ENCODE measurements at places on chromosomes 16 and 17.

DNA sequence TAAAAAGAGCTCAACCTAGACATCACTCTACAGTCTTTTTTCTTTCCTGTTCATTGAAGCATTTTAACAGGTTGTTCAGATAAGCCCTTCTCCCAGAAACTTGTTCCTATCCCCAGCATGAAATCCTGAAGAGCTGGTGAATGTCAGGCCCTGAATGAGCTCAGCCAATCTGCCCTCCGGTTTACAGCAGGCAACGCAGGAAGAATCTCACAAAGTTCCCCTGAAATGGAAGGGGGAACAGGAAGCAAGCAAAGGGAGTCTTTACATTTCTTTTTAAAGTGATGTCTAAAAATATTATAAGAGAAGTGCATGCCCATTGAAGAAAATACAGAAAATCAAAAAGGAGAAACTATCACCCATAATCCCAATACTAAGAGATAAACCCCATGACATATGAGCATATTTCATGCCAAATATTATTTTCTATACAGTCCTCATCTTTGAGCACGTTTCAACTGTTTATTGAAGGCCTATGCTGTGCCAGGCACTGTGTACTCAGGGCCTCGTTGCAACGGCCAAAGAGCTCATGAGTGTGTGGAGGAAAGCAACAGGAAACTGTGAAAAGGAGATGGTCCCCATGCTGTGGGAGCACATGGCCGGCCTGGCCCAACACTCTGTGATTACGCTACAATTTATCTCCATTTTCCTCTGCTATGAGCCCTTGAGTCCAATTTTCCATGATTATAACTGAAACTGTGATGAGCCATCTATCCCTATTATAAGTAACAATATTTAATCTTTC, 5.7 kb downstream of the TK2 start:
- no peak for DNase-seq

DNA sequence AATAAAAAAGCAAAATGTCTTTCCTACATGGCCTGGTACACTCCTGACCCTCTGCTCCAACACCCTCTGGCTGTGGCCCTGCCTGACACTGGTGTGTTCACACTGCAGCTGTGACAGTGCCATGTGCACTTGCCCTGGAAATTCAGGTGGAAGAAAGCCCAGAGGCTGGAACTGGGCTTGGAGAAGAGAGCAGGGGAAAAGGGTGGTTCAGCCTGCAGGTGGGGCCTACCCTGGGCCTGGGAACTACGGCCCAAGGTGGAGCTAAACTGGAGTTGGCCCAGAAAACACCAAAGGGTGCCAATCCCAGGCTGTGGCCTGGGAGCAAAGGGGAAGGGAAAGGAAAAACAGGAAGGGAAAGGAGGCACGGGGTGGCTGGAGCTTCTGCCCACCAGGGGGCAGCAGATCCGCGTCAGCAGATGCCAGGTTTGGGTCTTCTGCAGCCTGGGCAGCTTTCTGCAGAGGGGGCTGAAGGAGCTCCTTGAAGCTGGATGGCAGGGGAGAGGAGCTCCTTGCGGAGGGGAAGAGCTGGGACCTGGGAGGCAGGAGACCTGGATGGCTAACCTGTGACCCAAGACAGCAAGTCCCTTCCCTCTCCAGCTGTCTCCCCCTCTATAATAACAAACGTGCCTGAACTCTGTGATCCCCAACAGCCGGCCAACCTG, 15.4 kb upstream of the CTCF start:
- no peak for DNase-seq

DNA sequence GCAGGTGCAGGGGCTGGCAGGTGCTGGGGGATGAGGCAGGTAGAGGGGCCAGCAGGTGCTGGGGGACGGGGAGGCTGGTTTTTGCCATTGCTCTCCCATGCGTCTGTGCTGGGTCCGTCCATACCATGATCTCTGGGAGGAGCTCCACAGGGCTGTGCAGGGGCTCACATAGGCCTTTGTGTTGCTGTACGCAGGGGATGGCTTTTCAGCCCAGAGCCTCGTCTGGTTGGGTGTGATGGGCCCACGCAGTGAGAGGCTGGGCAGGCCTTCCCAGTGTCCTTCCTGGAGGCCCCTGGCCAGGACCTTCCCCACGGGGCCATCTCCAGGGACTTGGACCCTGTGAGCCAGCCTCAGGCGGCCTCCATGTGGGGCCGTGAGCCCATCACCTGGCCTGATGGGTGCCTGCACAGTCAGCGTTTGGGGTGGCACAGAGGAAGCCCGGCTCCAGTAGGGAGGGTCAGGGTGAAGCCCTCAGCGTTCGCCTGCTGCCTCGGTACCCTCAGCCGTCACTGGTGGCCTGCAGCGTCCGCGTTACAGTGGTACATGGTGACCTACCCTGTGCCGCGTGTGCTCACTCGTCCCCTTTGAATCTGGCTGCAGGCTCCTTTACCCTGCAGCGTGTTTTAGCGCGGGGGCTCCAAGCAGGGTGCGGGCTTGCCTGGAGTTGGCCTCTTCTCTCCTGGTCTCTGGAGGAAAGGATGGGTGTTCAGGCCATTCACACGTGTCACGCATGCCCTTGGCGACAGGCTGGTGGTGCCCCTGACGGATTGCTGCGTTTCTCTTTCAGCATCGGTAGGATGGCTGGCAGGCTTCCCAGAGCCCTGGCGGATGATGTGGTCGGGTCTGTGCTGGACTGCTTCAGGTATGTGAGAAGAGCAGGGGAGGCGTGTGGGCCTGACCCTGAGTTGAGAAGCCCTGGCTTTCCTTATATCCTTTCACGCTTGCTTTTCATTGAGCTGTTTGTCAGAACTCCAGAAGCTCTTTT, 30.6 kb downstream of the ZNF750 start:
- peak; percentile 79 for DNase-seq

- DNase-seq, result peak; percentile 58
Measured at GRCh38 chr17:1039511-1040215, 42.7 kb downstream of the TIMM22 start.

DNA sequence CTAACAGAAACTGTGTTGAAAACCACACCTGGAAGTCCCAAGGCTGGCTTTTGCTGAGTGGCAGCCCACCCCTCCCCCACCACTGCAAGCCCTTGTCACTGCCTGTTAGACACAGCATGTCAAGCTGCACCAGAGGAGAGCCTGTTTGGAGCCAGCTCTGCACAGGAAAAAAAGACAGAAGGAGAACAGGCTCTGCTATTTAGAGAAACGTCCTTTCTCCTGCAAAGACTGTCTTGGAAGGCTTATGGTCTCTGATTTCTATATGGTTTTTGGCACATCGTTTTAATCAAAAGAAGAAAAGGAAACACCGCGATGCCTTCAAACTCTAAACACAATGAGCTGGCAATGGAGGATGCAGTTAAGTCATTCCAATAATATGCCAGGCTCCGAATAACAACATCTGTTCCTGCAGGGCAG, 275.5 kb downstream of the MAP2K4 start:
- no peak for DNase-seq

DNA sequence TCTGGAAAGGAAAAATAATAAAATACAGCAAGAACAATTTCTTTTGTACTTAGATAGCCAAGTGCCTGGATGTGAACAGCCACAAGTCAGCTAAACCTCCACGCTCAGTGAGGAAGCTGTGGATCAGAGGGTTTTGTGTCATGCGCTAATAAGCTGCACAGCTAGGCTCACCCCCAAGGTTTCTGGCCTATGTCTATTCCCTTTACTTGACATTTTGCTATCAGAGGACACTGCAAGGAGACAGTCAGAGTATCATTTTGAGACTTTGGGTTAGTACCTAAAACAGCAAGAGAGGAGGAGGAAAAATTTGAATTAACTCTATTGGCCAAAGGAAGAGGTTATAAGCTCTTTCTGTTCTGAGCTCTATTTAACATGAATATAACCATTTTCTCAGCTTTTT, 139.3 kb downstream of the KCNJ2 start:
- no peak for DNase-seq

GRCh38 chr17:42249681-42250446, 26.3 kb downstream of the STAT5B start:
- no peak for DNase-seq

DNA sequence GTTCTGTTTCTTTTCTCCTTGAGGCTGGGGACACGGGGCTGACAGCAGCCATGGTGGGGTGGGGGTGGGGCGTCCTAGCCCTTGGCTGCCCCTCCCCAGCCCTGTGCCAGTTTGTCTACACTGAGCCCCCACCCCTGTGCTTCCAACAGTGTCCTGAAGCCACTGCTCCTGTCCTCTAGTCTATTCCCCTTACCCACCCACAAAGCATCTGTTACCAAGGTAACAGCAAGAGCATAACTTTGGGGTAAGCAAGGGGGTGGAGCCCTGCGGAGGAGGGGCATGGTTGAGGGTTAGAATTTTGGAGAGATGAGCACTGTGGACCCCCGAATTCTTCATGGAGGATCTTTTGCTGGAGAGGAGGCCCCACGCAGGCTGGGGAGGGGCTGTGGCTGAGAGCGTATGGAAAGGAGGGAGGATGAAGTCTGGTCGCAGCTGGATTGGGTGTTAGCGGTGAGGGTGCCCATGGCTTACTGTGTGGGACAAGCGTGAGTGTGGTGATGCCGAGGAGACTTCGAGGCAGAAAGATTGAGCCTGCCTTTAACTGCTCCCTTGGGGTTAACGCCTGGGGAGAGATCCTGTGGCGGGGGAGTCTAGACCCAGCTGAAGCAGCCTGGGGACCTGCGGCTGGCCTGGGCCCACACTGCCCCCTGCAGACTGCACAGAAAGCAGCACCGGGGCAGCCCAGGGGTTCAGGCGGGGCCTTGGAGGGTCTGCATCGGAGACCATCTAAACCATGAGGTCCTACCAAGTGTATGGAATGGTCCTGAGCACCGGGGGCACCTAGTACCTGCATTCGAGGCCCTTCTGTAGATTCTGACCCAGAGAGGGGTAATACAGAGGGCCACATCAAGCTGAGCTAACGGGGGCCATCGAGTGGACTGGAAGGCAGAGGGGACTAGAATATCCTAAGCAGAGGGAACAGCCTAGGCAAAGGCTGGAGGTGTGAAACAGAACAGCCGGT, 6.1 kb upstream of the STAC2 start:
- no peak for DNase-seq

- DNase-seq, result no peak
Measured at GRCh38 chr17:42509409-42509808, 26.6 kb upstream of the NAGLU start.

DNA sequence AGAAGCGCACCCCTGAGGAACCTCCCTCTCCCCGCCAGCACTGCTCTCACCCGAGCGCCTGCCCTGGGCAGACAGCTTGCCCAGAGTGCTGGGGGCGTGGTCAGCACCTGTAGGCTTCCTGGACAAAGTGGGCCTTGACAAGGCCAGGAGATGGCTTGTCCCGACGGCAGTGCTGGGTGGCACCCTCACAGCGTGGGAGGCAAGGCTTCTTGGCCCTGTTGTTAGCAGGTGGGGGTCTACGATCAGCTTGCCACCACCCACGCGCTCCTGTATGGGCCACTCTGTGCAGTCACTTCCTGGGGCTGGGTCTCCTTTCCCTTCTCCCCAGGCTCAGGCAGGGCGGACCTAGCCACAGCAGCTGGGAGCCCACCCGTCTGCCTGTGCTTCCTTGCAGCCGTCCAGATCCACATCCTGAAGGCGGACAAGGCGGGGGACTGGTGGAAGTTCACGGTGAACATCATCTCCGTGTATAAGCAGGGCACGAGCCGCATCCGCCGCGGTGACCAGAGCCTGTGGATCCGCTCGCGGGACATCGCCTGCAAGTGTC, 218.0 kb downstream of the NTN1 start:
- DNase-seq, result no peak

DNA sequence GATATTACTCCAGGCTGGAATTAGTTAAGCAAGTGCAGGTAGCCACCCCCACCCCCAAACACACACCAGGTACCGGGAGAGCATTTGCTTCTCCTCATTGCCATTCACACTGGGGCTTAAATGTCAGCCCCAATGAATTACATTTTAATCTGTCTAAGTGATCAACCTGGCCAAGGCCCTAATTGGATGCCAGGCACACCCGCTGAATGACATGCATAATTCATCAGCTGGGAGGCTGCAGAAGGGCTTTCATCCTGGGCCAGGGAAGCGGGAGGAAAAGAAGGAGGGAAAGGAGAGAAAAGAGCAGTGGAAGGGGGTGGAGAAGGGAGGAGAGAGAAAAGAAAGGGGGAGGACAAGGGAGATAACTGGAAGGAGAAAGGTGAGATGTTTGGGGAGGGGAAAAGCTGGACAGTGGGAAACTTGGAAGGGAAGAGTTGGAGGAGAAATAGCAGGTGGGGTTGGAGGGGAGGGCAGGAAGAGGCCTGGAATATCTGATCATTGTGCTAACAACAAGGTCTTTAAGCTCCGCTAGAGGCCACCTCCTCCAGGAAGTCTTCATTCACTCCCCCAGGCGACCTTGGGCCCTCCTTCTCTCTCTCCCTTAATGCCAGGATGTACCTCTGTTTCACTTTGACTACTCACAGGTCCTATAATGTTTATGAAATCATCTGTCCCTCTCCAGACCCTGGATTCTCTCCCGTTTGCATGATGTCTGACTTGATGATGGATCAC, 40.1 kb upstream of the CES5A start:
- DNase-seq, result no peak

GRCh38 chr16:85917959-85918358, 19.0 kb downstream of the IRF8 start:
- no peak for DNase-seq

DNA sequence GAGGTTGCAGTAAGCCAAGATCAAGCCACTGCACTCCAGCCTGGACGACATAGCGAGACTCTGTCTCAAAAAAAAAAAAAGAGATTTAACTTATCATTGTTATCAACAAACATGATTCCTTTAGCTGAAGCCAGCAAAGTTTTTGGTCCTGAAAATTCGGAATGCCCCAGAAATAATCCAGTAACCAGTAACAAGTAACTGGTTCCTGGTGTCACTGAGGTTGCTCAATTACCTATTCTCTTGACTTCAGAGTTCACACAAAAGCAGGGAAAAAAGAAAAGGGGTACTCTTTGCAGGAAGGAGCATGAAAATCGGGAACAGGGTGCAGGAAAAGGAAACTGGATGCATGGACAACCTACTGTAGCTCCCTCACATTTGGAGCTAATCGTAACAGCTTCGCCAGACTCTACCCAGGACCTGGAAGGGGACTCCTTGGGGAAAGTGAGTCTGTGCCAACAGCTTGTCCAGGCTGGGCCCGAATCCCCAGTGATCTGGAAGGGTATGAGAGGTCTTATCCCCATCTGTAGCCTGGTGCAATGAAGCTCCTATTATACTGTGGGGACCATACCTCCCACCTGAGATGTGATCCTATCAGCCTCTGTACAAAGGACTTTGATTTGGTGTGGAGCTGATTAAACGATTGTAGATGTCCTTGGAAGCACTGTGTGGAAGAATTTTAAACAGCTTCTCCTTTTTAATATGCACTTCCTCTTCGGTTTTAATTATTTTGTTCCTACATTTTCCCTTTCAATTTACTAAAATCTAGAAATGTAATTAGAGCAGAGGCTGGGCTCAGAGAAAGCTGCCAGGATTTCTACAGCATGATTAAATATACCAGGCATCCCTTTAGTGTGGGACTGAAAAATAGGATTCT, 3.4 kb upstream of the SPOP start:
- DNase-seq, result no peak

DNA sequence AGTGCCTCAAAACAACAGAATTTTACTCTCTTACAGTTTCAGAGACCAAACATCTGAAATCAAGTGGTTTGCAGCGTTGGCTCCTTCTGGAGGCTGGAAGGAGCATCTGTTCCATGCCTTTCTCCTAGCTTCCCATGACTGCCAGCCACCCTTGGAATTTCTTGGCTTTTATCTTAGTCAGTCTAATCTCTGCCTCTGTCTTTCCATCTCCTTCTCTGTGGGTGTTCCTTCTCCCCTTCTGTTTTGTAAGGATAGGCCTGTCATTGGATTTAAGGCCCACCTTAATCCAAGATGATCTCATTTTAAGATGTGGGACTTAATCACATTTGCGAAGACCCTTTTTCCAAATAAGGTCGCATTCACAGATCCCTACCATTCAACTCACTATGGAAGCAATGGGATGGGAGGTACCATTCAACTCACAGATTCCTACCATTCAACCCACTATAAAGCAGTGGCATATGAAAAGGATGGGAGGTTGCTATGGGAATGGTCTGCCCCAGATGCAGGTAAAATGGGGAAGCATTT, 321.8 kb downstream of the WWOX start:
- no peak for DNase-seq
